ENCODE measurements at places on chromosomes 12 and 14. TPM values are rescaled to one million over a fixed set of nuclear protein-coding genes. Genes with fewer than 3 reads are reported as not detected.

DNA sequence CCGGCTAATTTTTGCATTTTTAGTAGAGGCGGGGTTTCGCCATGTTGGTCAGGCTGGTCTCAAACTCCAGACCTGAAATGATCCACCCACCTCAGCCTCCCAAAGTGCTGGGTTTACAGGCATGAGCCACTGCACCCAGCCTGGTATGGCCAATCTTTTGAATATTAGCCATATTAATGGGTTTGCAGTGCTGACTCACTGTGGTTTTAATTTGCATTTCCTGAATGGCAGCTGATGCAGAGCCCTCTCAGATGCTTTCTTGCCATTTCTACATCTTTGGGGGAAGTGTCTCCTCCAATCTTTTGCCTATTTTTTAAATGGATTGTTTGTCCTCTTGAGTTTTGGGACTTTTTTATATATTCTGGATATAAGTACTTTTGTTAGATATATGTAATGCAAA lies 55.5 kb upstream of the NPAS3 start:
- no peaks in the 10 kb centered on the region for H3K27me3 ChIP-seq
- H3K4me1 ChIP-seq: no peaks in the 10 kb centered on the region
- DNase-seq: no peak
- no peak overlapping the region for H3K27ac ChIP-seq

DNA sequence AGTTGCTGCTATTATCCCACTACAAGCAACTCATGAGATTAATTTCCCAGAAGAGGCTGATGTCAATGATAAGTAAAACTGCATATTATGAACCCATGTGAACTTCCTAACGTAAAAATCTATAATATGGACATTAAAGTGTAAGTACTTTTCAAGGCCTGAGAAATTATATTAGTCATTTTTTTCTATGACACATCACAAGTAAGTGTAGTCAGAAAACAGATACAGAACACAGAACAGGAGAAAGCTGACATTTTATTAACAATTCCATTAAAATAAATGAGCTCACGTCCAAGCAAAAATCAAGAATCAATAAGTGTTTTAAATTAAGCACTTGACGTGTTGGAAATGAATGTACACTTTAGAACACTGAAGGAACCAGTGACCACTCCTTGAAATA lies 155.0 kb downstream of the MDGA2 start:
- H3K27me3 ChIP-seq: no peaks in the 10 kb centered on the region
- no peaks in the 10 kb centered on the region for H3K4me1 ChIP-seq
- no peak overlapping the region for H3K27ac ChIP-seq
- H3K4me3 ChIP-seq: no peak overlapping the region

GRCh38 chr12:62722971-62723680 lies 211.8 kb downstream of the PPM1H start:
- H3K4me3 ChIP-seq: no peak overlapping the region
- no peak overlapping the region for H3K27ac ChIP-seq
- peaks cover 13% of the 10 kb centered on the region for H3K4me1 ChIP-seq
- H3K27me3 ChIP-seq: no peaks in the 10 kb centered on the region
- no peak for DNase-seq

GRCh38 chr12:133023566-133023965 lies 13.7 kb upstream of the ZNF84 start:
- DNase-seq: no peak
- no peaks in the 10 kb centered on the region for H3K27me3 ChIP-seq
- H3K4me3 ChIP-seq: no peak overlapping the region
- no peaks in the 10 kb centered on the region for H3K4me1 ChIP-seq
- no peak overlapping the region for H3K27ac ChIP-seq
- no peaks in the 10 kb centered on the region for H3K36me3 ChIP-seq

DNA sequence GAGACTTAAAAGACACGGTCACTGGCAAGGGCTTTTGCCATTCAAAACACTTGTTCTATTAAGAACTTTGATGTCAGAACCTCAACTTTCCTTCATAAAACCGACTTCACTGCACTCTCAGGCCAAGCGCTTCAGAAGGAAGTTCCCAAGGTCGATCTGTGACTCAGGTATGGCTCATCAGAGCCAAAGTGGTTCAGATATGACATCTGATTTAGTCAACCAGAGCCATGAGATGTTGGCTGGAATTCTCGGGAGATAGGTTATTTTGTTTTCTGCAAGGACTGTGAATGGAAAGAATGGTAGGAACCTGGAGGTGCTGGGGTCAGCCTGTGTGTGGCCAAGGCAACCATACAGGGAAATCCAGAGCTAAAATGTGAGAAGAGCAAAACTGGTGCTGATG lies 445.6 kb downstream of the GLT1D1 start:
- no peak overlapping the region for H3K27ac ChIP-seq
- H3K4me3 ChIP-seq: no peak overlapping the region
- H3K36me3 ChIP-seq: no peaks in the 10 kb centered on the region

DNA sequence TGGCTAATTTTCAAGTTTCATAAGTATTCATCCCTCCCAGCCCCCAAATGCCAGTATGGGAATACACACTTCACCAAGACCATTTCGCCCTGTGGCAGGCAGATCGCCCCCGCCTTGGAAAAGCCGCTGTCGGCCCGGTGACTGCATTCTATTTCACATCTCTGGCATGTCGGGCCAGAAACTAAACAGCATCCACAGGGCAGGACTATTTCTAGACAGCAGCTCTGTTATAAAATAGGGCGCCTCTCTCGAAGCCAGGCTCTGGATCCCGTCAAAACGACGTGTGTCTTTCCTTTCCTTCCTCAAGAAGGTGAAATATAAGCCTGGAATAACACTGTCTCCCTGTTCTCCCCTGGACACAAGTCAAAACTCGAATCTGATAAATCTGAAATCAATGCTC lies 56.8 kb downstream of the GSC start:
- H3K27ac ChIP-seq: no peak overlapping the region
- no peak overlapping the region for H3K4me3 ChIP-seq
- no peaks in the 10 kb centered on the region for H3K4me1 ChIP-seq
- no peaks in the 10 kb centered on the region for H3K27me3 ChIP-seq
- DNase-seq: no peak

DNA sequence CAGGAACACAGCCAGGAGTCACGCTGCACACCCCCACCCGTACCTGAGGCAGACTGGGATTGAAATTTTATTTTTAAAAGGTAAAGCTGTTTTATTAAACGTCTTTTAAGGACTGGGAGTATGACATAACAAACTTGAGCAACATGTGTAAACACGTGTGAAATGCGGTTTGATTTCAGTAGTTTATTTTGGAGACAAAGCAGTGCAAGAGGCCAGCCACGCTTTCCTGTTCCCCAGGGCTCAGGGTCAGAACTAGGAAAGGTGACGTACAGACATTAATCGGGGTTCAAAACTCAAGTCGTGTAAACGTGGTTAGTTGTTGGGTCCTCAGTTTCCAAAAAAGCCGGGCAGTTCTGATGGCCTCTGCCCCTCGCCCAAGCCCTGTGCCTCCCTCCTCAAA lies 16.7 kb downstream of the CHGA start:
- no peaks in the 10 kb centered on the region for H3K36me3 ChIP-seq
- no peaks in the 10 kb centered on the region for H3K27me3 ChIP-seq
- no peaks in the 10 kb centered on the region for H3K4me1 ChIP-seq
- no peak overlapping the region for H3K4me3 ChIP-seq
- no peak overlapping the region for H3K27ac ChIP-seq
- DNase-seq: no peak

- H3K27me3 ChIP-seq: no peaks in the 10 kb centered on the region
- no peaks in the 10 kb centered on the region for H3K36me3 ChIP-seq
- no peak for DNase-seq
- H3K4me3 ChIP-seq: no peak overlapping the region
- H3K4me1 ChIP-seq: no peaks in the 10 kb centered on the region
Observed at GRCh38 chr12:100913872-100914592, 119.5 kb downstream of the ANO4 start.

Gene C3AR1
- total RNA-seq: not detected

Gene KRT77
- total RNA-seq: not detected

Gene ERO1A
- total RNA-seq: 65.8 TPM

Gene TSHR
- not detected for total RNA-seq

Gene TSPAN19
- total RNA-seq: not detected

Gene GPRC5D
- not detected for total RNA-seq

Gene MFAP5
- total RNA-seq: not detected

Gene LTA4H
- 144 TPM for total RNA-seq

Gene RNASE7
- not detected for total RNA-seq

Data from endodermal cell (in vitro differentiated cells).